Heart left ventricle (tissue), 16 donors: ENCODE measurements at places on chromosomes 2 and 18. TPM values are rescaled to one million over a fixed set of nuclear protein-coding genes. Genes with fewer than 3 reads are reported as not detected.

ECEL1 gene
- total RNA-seq = not detected

CCDC121 gene
- total RNA-seq = 5.8 TPM

TEX44 gene
- total RNA-seq = not detected

LAMA1 gene
- 0.04 TPM for total RNA-seq

GRB14 gene
- 15.0 TPM for total RNA-seq

FNDC4 gene
- 2.0 TPM for total RNA-seq

CDCA7 gene
- total RNA-seq = 1.1 TPM

DNAJC27 gene
- total RNA-seq = 7.9 TPM

ZNF519 gene
- total RNA-seq = 5.0 TPM

SMYD1 gene
- total RNA-seq = 404 TPM

DRC1 gene
- total RNA-seq = not detected

ASB18 gene
- total RNA-seq = 29.0 TPM

HOXD8 gene
- 0.53 TPM for total RNA-seq

DNA sequence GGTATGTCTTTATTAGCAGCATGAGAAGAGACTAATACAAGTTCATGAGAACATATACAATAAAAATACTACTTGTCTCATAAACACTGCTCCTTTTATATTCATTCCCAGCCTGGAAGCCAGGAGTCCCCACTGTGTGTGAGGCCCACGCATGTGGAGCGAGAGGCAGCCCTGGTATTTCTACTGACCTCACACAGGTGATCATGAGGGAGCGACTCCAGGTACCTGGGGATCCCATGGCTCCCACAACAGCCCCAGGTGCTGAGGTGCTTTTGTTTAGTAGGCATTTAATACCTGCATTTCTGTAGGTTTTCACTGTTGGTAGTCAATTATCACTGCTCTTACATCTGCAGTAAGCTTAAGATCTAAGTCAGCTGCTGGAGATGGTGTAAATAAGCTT lies 75.2 kb downstream of the ZNF516 start:
- DNase-seq = no peak

GRCh38 chr2:66915237-66915636 lies 480.3 kb downstream of the MEIS1 start:
- no peak for DNase-seq

DNA sequence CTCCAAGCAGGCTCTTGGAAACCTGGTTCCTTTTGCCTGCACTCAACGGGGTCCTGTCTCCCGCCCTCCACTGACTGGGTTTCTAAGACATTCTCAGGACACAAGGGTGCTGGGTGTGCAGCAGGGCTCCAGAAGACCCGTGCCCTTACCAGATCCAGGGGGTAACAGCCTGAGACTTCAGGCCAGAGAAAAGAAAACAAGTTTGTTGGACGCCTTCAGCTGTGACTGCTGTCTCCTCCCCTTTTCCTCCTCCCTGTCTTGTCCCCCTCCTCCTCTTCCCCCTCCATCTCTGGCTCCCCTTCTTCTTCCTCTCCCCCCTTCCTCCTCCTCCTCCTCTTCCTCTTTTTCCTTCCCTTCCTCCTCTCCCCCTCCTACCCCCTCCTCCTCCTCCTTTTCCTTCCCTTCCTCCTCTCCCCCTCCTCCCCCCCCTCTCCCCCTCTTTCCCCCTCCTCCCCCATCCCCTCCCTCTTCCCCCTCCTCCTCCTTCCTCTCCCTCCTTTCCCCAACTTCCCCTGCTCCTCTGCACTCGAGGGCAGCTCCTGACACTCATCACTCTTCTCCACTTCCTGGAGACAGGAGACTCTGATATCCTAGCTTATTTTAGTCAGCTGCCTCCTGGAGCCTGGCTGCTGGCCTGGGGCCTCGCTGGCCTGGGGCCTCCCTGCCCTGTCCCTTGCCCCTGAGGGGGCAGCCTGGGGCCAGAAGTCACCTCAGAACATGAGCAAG lies 12.4 kb downstream of the ADRA2B start:
- DNase-seq = peak; percentile 38

GRCh38 chr2:162579169-162579568 lies 235.2 kb downstream of the GCA start:
- no peak for DNase-seq

DNA sequence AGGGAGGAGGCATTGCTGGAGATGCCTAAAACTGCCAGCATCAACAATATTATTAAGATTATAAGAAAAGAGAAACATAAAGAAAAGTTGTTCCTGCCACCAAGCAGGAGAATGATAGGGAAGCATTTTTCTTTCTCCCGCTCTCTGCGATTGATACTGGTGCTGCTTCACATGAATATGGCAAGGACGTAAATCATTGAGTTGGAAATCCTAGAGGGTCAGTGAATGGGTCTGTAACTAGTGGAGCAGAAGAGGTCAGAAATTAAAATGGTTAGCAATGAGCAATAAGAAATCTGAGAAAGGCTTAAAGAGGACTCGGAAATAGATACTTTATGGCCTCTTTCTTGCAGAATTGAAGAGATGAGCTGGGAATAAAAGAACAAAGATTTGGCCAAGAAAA lies 631.7 kb downstream of the BCL11A start:
- no peak for DNase-seq

DNA sequence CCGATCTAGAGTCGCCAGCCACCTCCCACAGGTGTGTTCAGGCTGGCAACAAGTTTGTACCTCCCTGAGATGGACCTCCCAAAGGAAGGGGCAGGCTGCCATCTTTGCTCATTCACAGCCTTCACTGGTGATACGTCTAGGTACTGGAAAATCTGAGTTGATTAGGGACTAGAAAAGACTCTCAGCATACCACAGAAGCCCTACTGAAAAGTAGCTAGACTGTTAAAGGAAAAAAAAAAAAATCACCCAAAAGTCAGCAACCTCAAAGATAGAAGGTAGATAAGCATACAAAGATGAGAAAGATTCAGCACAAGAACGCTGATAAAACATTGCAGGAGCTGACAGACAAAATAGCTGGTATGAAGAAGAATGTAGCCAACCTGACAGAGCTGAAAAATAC lies 128.6 kb upstream of the WDR75 start:
- peak; percentile 42 for DNase-seq

- DNase-seq = no peak
These were observed 480.9 kb downstream of the TSN start for GRCh38 chr2:122236152-122236874.

GRCh38 chr2:167052825-167053224 lies 164.5 kb downstream of the XIRP2 start:
- no peak for DNase-seq

DNA sequence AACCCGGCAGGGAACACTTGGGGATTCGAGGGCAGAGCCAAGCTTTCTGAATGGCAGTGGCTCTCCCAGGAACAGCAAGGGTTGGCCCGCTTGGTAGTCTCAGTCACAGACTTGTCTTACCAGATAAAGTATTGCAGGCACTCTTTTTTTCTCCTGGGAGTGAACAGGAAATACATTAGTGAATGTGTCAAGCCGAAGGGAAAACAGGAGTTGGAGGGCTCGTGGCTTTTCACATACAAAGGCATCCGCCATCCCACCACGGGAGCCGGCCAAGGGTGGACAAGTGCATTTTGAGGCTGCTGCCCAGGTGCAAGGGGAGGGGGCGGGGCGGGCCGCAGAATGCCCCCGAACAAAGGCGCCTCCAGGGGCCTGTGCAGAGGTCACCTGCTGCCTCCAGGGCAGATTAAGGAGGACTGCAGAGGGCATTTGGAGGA lies 163.3 kb upstream of the SIX3 start:
- DNase-seq = no peak

DNA sequence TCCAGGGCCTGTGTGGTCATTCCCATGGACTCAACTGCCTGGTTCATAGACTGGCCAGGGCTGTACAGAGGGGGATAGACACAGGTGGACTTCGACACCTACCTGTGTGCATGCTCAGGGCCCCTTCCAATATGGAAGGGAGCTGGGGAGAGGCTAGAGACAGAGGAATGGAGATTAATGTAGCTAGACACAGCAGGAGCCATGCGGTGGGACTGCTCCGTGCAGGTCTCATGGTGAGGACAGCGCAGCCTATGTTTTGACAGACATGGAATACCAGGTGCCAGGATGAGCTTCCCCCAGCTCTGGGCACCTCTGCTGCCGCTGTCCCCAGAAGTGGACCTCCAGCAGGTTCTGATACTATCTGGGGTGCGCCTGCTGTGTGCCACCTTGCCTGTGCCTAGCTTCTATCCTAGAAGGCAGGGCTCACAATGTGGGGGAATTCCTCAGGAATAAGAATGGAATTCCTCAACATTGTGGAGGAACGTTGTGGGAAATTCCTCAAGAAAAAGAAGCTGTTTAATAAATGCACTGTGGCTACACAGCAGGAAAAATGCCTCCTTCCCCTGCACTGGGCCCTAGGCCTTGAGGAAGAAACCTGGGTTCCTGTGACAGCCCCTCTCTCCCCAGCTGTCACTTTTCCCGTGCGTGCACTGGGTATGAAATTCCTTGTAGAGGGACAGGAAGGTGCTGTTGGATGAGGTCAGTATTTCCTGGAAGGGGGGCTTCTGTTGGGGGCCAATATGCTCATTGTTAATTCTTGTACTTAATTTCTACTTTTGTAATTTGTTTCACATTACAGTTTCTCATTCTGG lies 7.3 kb downstream of the IL1R1 start:
- no peak for DNase-seq

GRCh38 chr18:33467531-33467930 lies 27.0 kb upstream of the CCDC178 start:
- no peak for DNase-seq

GRCh38 chr2:81196933-81197628 lies 892.5 kb upstream of the LRRTM1 start:
- DNase-seq = no peak

GRCh38 chr2:21251216-21251980 lies 127.6 kb downstream of the TDRD15 start:
- no peak for DNase-seq

DNA sequence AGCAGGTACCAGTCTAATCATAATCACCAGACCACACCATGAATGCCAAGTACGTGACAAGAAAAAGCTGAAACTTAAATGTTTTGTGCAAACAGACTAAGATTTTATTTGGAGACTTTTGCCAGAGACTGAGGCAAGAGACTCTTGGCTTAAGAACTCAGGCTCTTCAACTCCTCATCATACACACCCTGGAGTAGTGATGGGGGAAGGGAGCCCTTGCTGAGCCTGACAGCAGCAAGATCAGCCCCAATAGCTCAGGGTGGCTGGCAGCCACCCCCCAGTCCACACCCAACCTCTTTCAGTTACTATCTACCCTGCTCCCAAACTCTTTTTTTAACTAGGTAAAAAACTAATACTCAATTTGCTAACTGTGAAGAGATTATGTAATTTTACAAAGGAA lies 114.8 kb downstream of the CCBE1 start:
- no peak for DNase-seq

DNA sequence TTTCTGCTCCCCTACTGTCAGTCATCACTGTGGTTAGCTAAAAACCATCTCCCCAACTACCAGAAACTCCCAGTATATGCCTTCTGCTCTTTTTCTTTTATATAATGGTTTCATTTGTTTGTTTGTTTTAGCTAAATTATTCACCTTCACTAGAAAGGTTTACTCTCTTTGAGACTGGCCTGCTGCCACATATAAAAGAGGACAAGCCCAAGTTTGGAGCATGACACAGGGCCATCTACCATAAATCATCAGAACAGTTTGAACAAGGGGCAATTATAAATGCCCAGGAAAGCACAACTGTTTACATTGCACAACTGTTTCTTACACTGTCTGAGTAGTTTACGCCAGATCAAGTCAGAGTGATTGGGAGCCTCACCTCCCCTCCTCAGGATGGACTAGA lies 471.0 kb upstream of the PIK3C3 start:
- no peak for DNase-seq

DNA sequence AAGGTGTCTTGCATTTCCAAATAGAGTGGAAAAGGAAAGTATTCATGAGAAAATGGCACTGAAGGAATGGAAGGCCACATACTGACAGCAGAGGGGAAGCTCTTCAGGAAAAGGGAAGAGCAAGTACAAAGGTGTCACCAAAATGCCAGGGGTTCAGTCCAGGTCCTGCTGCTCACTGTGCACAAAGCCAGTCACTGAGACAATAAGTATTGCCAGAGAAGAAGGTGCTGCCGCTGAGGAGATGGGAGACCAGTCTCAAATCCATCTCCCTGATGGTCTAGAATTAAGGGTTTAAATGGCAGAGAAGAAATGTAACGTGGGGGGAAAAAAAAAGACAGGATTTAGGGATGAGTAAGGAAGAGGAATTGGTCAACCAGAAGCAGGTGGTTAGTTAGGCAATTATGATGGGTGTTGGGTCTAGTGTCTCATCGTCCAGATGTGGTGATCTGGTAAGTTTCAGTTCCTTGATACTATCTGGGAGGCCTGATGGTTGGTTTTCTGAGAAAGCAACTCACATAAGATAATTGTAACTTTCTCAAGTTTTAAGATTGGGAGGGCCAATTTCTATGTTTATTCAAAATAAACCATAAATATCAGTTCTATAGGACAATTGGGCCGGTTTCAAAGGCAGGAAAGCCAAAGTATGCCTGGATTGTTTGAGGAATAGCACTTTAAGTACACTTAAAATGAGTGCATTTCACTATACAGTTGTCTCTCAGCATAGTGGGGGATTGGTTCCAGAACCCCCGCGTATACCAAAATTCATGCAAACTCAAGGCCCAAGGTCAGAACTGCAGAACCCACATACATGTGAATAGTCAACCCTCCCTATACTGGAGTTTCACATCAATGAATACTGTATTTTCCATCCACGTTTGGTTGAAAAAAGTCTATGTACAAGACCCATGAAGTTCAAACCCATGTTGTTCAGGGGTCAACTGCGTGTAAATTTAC lies 109.1 kb upstream of the DNAJC10 start:
- no peak for DNase-seq

- DNase-seq = no peak
These were observed 19.0 kb downstream of the MTERF4 start for GRCh38 chr2:241083091-241083415.

GRCh38 chr18:60406721-60407120 lies 34.1 kb upstream of the MC4R start:
- DNase-seq = no peak

DNA sequence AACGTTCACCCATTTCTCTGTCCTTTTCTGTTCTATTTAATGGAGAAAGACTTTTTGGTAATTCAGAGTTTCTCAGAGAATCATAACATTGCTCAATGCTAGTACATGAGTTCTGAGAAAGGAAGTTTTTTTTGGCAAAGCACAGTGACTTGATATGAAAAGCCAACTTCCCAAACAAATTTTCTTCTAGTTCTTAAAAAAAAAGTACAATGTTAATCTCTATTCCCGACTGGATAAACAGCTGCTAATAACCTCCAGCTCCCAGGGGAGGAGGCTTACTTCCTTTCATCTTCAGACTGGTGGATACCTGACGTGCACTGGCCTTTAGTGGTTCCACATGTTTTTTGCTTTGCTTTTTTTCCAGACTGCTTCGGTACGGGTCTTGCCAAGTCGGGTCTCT lies 284.6 kb upstream of the CCDC68 start:
- DNase-seq = peak; percentile 72
